AG10803 (cell line): ENCODE measurements at places on chromosomes 3 and 15.

- DNase-seq = no peak
These were observed 50.3 kb downstream of the MED12L start for GRCh38 chr3:151135541-151136337.

DNA sequence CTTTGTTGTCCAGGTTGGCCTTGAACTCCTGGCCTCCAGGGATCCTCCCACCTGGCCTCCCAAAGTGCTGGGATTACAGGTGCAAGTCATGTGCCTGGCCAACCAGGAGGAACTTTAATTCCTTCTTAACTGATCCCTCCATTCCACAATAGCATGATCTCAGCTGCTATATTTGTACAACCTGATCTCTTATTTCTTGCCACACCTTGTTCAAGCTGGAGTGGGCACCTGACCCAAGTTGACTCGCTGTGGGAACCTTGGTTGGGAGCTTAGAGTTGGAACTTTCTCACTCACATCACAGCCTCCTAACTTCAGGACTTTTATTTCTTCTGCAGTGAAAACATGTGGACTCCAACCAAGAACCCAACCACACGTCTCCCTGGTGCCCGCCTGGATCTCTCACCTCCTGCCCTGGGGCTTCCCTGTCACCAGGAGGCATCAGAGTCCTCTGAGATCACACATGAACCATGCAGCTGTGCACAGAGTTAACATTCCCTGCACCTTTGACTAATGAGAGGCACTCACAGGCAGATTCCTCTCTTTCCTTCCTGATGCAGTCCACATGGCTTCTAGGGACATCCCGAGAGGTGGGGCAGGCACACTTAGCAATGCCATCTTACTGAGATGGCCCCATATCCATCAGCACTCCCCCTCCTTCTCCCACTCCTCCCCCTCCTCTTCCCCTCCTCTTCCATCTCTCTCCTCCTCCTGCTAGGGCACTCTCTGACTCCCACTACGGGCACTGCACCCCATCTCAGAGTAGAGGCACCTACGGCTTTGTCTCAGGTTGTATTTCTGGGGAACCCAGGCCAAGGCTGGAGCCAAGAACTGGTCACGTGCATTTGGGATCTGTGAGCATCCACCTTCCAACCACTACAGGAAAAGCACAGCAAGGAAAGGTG is 9.7 kb upstream of the CYFIP1 start:
- DNase-seq = peak; percentile 15

- no peak for DNase-seq
These were observed 65.2 kb downstream of the SLCO2A1 start for GRCh38 chr3:133964547-133964946.

DNA sequence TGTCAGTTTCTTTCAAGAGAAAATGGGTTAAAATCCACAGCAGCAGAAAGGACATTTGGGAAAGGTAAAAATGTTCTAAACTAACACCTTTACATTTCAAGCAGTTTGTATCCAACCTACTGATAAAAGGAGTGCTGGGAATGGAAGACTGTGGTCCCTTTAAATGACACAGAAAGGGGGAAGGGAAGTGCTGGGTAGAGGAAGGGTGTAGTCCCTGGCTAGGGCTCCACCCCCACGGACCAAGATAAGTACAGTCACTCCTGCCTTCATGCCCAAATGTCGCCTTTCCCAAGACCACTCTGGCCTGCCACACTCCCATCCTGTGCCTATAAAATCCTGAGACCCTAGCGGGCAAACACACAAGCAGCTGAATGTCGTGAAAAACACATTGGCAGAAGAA is 350.9 kb upstream of the POU1F1 start:
- no peak for DNase-seq

DNA sequence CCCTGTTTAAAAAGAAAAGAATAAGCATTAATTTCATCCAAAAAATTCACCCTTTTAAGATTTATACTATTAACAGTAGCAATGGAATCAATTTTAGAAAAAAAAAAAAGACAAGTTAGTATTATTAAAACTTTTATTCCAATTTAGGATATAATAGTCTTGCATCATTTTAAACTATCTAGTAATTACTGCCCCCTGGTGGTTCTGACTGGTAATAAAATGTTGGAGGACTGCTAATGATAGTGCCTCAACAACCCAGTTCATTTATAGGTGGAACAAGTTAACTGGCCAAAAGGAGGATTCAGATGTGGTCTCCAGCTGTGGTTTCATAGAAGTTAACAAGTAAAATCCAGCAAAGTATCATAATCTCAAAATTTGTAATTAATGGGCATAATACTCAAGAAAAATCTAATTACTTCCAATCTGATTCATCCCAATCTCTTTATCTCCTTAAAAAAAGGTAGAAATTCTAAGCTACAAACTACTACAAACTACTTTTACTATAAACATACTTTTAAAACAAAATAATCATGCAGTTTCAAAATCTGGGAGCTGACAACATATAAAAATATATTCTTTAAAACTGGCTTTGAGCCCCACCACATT is 30.7 kb upstream of the WDR49 start:
- peak; percentile 55 for DNase-seq
